Spinal cord (tissue), 10 donors: ENCODE measurements at places on chromosomes 12 and 14. TPM values are rescaled to one million over a fixed set of nuclear protein-coding genes. Genes with fewer than 3 reads are reported as not detected.

DPPA3 gene
- polyA plus RNA-seq, result not detected

MORN3 gene
- 6.1 TPM for polyA plus RNA-seq

KRT71 gene
- 0.33 TPM for polyA plus RNA-seq

LRFN5 gene
- 28.6 TPM for polyA plus RNA-seq

GRCh38 chr14:87934185-87934584 lies 58.8 kb downstream of the GALC start:
- H3K4me3 ChIP-seq, result no peak overlapping the region
- no peak for DNase-seq
- H3K27ac ChIP-seq, result no peak overlapping the region
- no peaks in the 10 kb centered on the region for H3K27me3 ChIP-seq
- H3K36me3 ChIP-seq, result no peaks in the 10 kb centered on the region

DNA sequence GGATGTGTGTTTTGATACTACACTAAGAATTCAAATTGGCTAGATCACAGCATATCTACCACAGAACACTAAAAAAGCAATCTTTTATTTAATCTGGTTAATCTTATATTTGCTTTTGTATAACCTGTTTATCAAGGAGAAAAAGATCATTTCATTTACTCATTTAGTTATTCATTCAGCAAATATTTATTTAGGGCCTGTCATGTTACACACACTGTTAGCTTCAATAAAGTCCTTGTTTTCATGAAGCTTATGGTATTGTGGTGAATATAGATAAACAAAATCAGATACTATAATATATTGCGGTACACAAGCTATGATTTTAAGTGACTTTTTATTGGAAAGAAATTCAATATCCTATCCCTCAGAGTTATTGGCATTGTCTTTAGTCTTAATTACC lies 350.8 kb downstream of the LRFN5 start:
- DNase-seq, result no peak
- H3K36me3 ChIP-seq, result no peaks in the 10 kb centered on the region

- H3K27me3 ChIP-seq, result no peaks in the 10 kb centered on the region
- peak; percentile 43 for DNase-seq
- peak overlapping the region; percentile 86 for H3K27ac ChIP-seq
- H3K4me1 ChIP-seq, result peaks cover 30% of the 10 kb centered on the region
- peaks cover 3% of the 10 kb centered on the region for H3K36me3 ChIP-seq
Observed at GRCh38 chr12:8033153-8034044, 883 bp downstream of the FOXJ2 start.

- H3K36me3 ChIP-seq, result no peaks in the 10 kb centered on the region
- H3K4me3 ChIP-seq, result no peak overlapping the region
- no peaks in the 10 kb centered on the region for H3K27me3 ChIP-seq
- DNase-seq, result no peak
Observed at GRCh38 chr12:18905134-18905533, 167.2 kb downstream of the CAPZA3 start.

DNA sequence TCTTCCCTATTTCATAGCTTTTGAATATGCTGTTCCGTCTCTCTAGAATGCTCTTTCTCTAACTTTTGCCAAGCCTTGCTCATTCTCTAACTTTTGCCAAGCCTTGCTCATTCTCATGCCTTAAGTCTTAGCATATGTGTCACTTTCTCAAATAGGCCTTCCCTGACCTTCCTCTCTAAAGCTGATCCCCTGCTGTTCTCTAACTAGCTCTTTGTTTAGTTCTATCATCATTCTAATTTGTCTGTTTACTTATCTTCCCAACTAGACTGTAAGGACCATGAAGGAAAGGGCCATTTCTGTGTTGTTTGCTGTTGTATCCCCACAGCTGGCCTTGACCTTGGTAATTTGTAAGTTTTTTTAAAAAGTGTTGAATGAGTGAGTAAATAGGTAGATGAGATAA lies 71.1 kb downstream of the ZNF641 start:
- H3K27ac ChIP-seq, result no peak overlapping the region
- no peaks in the 10 kb centered on the region for H3K4me1 ChIP-seq
- no peaks in the 10 kb centered on the region for H3K27me3 ChIP-seq
- H3K36me3 ChIP-seq, result no peaks in the 10 kb centered on the region

- H3K36me3 ChIP-seq, result no peaks in the 10 kb centered on the region
- H3K4me1 ChIP-seq, result no peaks in the 10 kb centered on the region
- H3K4me3 ChIP-seq, result no peak overlapping the region
- DNase-seq, result no peak
- no peak overlapping the region for H3K27ac ChIP-seq
Observed at GRCh38 chr12:104411826-104412641, 44.7 kb upstream of the CHST11 start.

DNA sequence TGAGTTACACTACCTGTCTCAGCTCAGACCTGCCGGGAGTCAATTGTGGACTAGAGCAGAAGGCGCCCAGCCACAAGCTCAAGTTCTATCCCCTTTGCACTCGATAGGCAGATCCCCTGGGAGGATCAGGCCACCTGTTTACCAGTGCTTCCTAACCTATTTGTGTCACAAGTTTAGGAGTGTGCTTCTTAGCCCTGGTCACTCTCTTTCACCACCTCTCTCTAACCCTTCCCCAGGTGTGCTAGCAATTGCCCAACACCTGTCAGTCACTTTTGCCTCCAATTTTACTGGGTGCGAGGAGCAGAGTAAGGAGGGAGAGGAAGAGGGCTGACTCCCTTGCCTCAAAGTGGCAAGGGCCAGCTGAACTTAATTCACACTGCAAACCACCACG lies 745 bp upstream of the NAA30 start:
- H3K36me3 ChIP-seq, result no peaks in the 10 kb centered on the region
- no peak for DNase-seq
- H3K27ac ChIP-seq, result peak overlapping the region; percentile 79
- peaks cover 5% of the 10 kb centered on the region for H3K4me1 ChIP-seq
